ENCODE measurements at places on chromosomes 4 and X.

DNA sequence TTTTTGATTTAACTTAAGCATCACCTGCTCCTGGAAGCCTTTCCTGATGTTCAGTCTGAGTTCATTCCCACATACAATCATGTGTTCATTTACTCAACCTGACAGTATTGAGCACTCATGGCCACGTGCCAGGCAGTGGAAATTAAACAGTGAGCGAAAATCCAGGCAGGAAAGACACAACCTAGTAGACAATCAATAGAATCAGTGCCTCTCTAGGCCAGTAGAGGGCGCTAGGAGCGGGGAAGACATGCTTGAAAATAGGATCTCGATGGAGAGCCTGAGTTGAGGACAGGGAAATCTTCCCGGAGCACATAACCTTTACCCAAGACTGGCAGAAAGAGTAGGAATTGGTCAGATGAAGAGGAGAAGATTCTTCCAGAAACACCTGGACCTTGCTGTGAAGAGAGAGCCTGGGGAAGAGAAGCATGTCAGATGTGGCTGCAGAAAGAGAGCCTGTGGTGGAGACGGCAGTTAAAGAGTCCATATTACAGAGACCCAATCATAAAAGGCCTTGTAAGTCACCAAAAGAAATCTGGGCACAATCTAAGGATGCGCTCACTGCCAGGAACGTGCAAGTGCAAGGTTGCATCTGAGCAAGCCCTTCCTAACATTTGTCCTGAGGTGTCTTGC is 103.5 kb downstream of the LDB2 start:
- DNase-seq = peak; percentile 9

- no peak for DNase-seq
Observed at GRCh38 chrX:14095702-14096101, 66.0 kb upstream of the GEMIN8 start.

DNA sequence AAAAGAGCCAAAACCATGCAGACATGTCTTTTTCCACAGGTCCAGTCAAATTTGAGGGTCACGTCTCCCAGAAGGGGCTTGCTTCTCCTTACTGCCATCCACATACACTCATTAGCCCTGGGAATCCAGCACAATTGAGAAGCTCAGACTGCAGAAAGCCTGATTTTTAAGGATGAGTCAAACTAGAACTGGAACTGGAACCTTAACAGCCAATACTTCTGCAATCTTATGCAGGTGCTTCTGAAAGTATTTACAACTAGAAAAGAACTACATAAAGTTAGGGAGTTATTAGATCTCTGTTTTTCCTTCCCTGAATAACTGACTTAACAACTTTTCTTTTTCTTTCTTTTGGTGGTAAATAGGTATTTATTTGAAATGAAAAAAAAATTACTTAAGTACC is 86.3 kb downstream of the CDS1 start:
- no peak for DNase-seq

DNA sequence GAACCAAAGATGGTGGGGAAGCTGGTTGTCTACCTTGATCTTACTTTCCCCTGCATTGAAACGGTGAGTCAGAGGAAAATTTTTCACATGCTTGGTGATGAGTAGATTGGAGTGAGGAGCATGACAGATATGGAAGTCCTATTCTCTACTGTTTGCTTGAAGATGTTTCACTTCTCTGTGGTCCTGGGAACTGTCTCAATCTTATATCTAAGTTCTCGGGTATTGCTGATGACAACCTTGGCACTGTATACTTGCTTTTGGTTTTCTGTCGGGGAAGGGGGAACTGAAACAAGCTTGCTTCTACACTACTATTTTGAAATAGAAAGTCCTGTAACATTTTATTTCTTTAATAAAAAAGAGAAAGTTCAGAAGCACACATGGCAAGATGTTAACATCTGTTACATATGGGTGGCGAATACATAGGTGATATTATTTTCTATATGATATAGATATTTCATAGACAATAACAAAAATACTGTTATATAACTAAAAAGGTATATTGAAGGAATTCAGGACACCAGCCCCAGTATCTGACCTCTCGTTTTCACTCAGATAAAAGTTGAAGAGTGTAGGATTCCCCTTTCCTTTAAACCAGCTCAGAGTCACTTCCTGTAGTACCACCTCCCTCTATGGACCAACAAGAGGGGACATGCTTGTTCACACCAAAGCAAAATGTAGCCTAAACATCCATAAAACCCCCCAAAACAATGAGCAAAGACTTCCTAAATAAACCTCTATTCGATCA is 88.8 kb downstream of the FMR1NB start:
- no peak for DNase-seq

DNA sequence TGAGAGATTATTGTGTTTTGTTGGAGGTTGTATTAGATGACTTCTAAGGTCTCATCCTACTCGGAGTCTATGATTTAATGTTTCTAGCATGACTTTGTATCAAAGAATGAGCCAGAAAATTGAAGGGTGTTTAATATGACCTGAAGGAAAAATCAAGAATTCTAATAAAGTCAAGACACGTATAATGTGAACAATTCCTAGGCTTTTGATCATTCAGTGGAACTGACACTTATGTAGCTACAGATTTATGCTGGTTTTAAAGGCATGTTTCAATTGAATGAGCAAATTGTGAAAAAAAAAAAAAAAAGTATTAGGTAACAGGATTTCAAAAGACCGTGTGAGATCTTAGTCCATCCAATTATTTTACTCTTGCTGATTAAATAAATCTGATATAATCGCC is 64.9 kb downstream of the GRID2 start:
- no peak for DNase-seq

DNA sequence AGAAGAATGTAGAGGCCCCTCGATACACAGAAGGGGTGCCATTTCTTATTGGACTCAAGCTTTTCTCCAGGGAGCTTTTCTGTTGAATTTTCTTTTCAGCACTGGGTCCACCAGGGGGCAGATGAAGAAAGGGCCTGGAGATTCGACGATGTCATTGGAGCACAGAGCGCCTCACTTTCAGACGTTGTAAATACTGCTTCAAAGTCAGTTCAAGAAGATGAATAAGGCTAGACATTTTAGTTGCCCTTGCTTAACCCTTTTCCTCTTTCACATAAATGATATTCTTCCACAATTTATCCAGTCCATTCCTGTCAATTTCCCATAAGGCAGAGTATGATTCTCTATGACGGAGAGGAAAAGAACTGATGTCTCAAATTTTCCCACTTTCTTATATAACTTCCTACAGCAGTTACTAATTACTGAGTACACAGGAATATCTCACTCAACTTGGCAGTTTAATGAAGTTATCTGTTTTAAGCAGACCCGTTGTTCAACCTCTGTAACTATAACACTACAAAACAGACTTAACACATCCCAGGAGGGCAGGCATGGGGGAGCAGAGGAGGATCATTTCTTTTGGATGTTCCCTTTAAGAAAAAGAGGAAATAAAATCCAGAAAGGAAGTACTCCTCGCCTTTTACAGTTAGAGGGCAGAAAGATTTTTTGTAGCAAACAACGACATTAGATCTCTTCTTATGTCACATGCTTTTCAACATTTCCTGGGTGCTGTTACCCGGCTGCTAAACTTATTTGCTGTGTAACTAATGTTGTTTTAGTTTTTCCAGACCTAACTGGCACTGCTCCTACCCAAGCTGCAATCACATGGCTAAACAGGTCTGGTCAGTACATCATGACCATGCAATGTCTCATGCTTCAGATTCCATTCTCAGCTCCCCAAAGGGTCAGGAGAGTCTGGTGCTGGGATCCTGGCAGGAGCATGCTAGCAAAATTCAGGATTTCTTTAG is 12.2 kb upstream of the CENPU start:
- peak; percentile 40 for DNase-seq

DNA sequence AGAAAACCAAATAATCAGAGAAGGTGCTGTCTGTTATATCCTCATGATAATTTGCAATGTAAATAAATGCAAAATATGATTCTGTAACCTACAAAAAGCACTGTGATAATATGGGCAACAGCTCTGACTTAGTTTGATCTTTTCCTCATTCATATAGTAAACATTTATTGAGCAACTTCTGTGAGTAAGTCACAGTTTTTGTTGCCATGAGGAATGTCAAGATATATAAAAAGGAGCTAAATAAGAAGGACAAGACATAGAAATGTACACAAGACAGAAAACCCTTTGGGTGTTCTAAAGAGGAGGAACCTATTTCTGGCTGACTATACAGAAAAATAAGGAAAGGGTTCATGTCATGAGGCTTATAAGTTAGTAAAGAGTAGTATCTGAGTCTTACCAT is 44.3 kb downstream of the ARSJ start:
- no peak for DNase-seq

GRCh38 chr4:68797618-68798017 is 18.2 kb upstream of the UGT2B10 start:
- DNase-seq = no peak

DNA sequence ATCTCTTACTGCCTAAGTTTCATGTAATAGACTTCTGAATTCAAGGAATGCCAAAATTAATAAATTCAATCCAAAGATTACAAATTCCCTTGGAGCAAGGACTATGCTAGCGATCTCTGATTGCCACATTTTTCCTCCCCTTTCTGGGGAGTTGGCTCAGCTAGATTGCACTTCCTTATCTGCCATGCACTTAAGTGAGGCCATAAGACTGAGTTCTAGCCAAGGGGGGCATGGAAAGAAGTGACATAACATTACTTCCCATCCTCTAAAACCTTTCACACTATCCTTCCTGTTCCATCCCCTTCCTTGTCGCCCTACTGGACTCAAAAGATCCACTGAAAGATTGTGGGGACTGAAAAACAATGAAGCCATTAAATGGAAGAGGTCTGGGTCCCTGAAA is 53.8 kb upstream of the TXK start:
- no peak for DNase-seq

DNA sequence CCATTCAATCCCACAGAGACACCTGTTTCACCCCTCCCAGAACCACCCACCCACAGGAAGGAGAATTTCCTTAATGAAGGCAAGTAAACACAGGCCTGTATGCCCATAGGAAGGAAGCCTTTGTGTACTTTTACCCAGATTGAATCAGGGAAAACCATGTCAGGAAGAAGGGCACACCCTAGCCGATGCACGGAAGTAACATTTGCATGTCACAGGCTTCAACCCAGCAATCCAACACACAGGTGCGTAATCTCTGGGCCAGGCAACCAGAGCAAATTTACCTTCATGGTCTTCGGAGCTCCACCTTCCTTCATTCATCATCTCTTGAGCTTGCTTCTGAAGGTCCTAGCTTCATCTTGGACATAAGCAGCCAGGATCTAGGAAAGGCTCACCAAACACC is 206.3 kb downstream of the SHROOM3 start:
- DNase-seq = no peak

DNA sequence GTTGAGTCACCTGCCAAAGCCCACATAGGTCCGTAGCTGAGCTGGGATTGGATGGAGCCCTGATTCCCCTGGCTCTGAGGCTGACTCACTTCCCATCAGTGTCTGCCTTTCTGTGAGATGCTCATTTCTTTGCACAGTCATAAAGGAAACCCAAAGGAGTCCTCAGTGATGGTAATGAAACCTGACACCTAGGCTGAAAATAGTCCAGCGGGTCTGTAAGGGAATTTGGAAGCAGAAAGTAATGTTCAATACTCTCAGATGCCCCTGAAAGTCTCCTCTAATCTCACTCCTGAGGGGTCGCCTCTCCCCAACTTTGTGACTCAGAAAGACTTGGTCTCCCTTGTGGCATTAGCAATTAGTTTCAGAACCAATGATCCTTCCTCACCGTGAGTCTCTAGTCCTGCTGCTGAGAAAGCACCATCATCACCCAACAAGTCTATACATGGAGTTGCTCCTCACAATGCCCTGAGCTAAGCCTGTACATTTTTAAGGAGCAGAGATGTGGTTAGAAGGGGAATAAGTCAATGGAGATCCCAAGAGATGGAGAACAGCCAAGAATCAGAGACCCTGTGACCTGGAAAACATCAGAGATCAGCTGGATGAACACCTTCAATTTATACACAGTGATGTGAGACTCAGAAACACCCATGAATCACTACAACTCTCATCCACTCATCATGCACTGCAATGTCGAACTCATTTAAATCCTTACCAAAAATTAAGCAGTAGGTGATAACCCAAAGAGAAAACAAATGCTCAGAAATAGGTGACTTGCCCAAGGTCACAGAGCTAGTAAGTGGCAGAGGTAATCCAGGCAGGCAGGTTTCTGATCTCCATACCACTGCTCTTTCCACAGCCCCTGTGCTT is 219.0 kb upstream of the CPEB2 start:
- DNase-seq = no peak

DNA sequence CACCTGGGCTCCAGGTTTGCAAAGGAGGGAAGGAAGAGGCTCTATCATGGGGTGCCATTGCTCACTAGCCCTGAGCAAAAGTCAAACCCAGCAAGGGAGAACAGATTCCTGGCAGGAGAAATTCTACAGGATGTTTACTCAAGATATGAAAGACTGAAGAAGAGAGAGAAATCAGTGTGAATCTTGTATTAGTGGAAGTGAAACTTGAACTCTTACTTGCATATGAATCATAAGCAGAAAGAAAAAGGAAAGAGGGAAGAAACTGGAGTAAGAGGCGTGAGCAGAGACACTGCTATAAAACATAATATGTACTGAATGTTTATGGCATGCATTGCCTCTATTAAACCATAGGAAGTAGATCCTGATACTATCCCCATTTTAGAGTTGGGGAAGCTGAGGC is 60.9 kb downstream of the C4orf46 start:
- no peak for DNase-seq

DNA sequence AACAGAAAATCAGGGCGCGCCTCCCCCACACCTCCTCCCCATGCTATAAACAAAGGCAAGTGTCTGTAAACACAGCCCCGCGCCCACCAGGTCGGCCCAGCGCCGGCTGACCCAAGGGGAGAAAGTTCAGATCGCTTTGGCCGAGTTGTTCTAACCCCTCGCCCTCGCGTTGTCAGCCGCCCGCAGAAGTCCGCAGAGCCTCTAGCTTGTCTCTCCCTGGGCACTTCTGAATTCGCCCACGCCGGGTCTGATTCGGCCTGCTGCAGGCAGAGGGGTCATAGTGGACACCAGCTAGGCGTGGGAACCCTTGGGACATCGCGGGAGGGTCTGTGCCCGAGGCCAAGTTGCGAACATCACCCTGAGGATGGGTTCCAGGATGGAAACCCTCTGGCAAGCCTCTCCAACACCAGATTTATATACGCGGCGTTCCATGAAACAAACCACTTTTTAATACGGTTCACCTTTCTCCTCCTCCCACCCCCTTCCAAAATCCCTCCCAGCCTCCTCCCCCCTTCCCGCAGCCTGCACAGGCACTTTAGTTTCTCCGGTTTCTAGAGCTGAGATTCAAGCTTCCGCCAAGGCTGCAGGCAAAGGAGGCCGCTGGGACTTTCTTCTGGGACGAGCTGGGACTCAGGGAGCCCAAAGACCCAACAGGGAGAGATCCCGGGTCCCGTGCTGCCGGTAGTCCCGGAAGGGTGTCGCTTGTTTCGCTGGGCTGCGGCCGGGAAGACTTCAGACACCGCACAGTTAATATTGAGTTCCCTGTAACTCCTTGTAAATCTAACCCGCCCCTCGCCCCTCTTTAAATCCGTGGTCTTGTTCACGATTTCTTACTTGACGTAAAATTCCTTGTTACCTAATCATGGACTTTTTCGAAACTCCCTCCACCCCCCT is 4.7 kb downstream of the HAND2 start:
- no peak for DNase-seq

DNA sequence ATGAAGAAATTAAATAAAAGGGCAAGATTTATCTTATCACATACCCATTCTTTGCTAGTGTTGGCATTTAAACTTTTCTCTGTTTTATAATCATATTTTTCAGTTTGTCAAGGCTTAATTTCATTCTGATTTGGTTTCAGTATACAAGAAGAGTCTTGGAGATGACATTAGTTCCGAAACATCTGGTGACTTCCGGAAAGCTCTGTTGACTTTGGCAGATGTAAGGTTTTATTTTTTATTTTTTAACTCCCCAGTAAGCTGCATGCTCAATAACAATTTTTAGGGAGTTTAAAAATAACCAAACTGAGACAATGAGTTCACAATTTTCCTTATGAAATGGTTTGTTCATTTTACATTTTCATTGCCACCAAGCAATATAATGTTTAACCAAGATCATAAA is 39.8 kb downstream of the ANXA3 start:
- no peak for DNase-seq
